ENCODE measurements at places on chromosomes 12 and 14. TPM values are rescaled to one million over a fixed set of nuclear protein-coding genes. Genes with fewer than 3 reads are reported as not detected.
A peak's percentile ranks its signal among the peaks of the same experiment; 100 is the strongest.

Gene MSI1
- 0.95 TPM for total RNA-seq

Gene FAR2
- 14.4 TPM for total RNA-seq

Gene OR6C2
- total RNA-seq = 0.14 TPM

Gene ARID2
- total RNA-seq = 79.2 TPM

Gene C12orf56
- total RNA-seq = 0.51 TPM

Gene BEST3
- 0.20 TPM for total RNA-seq

Gene GNB3
- 3.3 TPM for total RNA-seq

DNA sequence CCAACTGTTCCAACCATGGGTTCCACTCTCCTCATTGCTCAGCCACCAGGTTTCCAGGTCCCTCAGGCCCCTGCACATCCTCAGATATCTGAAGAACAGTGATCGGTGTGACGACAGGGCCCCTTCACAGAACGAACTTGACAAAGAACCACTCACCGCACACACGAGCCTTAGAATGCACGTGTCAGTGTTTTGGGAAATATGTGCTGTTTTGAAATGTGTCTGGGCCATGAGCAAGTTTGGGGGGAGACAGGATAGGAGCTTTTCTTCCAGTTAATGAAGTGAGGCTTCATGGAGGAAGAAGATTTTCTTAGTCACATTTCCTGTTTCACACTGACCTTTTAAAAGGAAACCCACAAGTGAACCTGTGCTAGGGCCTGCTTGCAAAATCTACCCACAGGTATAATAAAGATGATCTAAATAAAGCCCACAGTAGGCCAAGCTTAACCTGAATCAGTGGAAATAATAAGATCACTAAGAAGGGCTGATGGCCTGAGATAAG is 58.6 kb downstream of the ZFP36L1 start:
- H3K4me3 ChIP-seq = no peak overlapping the region
- no peaks in the 10 kb centered on the region for H3K27me3 ChIP-seq
- H3K36me3 ChIP-seq = no peaks in the 10 kb centered on the region

- H3K4me1 ChIP-seq = no peaks in the 10 kb centered on the region
- no peaks in the 10 kb centered on the region for H3K36me3 ChIP-seq
- H3K27ac ChIP-seq = no peak overlapping the region
- no peaks in the 10 kb centered on the region for H3K27me3 ChIP-seq
Observed at GRCh38 chr12:100799770-100800169, 5.2 kb downstream of the ANO4 start.

GRCh38 chr12:49776413-49776812 is 35.1 kb downstream of the TMBIM6 start:
- H3K4me3 ChIP-seq = no peak overlapping the region
- H3K4me1 ChIP-seq = no peaks in the 10 kb centered on the region
- DNase-seq = peak; percentile 79
- no peak overlapping the region for H3K27ac ChIP-seq
- H3K36me3 ChIP-seq = no peaks in the 10 kb centered on the region
- H3K27me3 ChIP-seq = peaks cover 3% of the 10 kb centered on the region

GRCh38 chr14:101187816-101188570 is 284.5 kb upstream of the RTL1 start:
- no peak overlapping the region for H3K27ac ChIP-seq
- peaks cover 5% of the 10 kb centered on the region for H3K4me1 ChIP-seq
- no peak overlapping the region for H3K4me3 ChIP-seq
- DNase-seq = no peak
- H3K27me3 ChIP-seq = no peaks in the 10 kb centered on the region

- no peak for DNase-seq
- H3K27me3 ChIP-seq = peaks cover 5% of the 10 kb centered on the region
- no peaks in the 10 kb centered on the region for H3K4me1 ChIP-seq
- no peak overlapping the region for H3K4me3 ChIP-seq
Observed at GRCh38 chr12:1877169-1877878, 41.1 kb downstream of the CACNA2D4 start.

DNA sequence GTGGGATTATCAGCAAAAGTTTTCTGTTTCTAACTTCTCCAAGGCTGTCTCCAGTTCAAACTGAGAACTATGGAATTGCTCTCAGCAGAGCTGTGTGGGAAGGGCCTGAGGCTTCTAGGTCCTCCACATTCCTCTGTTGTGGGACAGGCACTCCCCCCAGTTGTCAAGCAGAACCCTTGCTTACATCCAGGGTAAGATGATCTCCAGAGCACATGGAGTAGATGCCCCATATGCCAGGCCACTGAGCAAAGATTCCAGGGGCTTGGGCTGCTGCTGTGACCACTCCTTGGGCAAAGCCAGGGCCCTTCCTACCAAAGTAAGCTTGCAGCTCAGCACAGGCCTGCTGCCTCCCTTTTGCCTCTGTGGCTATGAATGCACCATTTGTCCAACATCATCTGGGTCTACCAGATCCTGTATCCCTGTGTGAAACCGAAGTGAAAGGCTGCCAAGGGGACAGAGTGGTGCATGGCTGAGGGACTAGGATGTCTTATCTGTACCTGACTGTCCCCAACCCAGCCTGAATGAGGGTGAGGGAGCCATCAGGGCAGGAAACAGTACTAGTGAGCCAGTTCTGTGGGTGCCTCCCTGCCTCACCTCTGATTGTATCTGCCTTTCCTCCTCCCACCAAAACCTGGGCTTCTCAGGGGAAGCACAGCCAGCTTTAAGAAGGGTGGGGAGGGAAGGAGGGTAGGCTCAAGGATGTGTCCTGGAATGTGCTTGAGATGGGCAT is 13.1 kb upstream of the ESPL1 start:
- no peaks in the 10 kb centered on the region for H3K27me3 ChIP-seq
- no peak overlapping the region for H3K4me3 ChIP-seq
- no peak for DNase-seq
- H3K4me1 ChIP-seq = peaks cover 9% of the 10 kb centered on the region

- H3K4me1 ChIP-seq = no peaks in the 10 kb centered on the region
- no peak overlapping the region for H3K27ac ChIP-seq
- no peaks in the 10 kb centered on the region for H3K36me3 ChIP-seq
- no peak for DNase-seq
Observed at GRCh38 chr12:47907851-47908454, 3.2 kb upstream of the VDR start.

DNA sequence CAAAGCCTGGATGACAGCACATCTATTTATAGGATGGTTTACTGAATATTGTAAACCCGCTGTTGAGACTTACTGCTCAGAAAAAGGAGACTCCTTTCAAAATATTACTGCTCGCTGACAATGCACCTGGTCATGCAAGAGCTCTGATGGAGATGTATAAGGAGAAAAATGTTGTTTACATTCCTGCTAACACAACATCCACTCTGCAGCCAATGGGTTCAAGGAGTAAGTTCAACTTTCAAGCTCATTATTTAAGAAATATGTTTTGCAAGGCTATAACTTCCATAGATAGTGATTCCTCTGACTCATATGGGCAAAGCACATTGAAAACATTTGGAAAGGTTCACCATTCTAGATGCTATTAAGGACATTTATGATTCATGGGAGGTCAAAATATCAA is 201.7 kb downstream of the SNAPC1 start:
- DNase-seq = no peak
- no peaks in the 10 kb centered on the region for H3K27me3 ChIP-seq
- H3K4me3 ChIP-seq = no peak overlapping the region
- no peaks in the 10 kb centered on the region for H3K4me1 ChIP-seq

DNA sequence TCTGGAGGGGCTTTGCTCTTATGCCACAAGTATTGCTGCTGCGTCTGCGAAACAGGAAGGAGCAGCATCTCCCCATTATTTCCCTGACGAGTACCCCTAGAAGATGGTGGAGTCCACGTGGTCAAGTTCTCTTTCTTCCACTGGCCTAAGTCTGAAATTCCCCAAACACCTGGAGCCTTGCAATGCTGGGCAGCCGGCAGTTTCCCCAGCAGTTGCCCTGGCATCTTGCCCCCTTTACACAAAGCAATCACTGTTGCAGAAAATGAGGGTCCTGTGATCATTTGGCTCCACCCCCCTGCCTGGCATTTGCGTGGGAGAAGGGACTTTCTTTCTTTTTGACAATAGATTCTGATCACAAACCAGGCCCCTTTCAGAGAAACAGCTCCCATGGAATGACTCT is 56.9 kb downstream of the FOS start:
- H3K36me3 ChIP-seq = no peaks in the 10 kb centered on the region
- no peak overlapping the region for H3K27ac ChIP-seq
- H3K27me3 ChIP-seq = no peaks in the 10 kb centered on the region
- no peaks in the 10 kb centered on the region for H3K4me1 ChIP-seq
- DNase-seq = no peak

GRCh38 chr14:102344485-102344884 is 18.2 kb downstream of the CINP start:
- H3K4me1 ChIP-seq = no peaks in the 10 kb centered on the region
- peaks cover 23% of the 10 kb centered on the region for H3K36me3 ChIP-seq
- DNase-seq = no peak
- no peaks in the 10 kb centered on the region for H3K27me3 ChIP-seq
- no peak overlapping the region for H3K4me3 ChIP-seq

DNA sequence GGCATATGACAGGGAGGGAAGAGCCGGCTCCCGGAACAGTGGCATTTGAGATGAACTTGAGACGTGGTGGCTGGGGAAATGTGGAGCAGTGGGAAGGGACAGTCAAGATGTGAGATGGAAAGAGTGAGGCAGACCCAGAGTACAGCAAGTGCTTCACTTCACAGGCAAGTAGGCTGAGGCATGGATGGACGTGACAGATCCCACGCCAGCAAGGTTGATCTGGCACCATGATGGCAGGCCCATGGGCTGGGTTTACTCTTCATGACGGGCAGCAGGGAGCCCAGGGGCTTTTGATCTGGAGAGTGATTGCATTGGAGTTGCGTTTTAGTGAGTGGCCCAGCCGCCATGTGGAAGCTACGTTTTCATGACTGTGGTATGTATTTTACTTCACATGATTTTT is 17.9 kb upstream of the EML1 start:
- H3K27me3 ChIP-seq = peaks cover 2% of the 10 kb centered on the region
- H3K4me1 ChIP-seq = no peaks in the 10 kb centered on the region
- no peak overlapping the region for H3K27ac ChIP-seq
- no peaks in the 10 kb centered on the region for H3K36me3 ChIP-seq
- H3K4me3 ChIP-seq = no peak overlapping the region

- no peak for DNase-seq
- H3K27me3 ChIP-seq = no peaks in the 10 kb centered on the region
- peaks cover 7% of the 10 kb centered on the region for H3K36me3 ChIP-seq
- H3K27ac ChIP-seq = no peak overlapping the region
- no peak overlapping the region for H3K4me3 ChIP-seq
Observed at GRCh38 chr12:76022506-76022905, 9.1 kb downstream of the PHLDA1 start.

DNA sequence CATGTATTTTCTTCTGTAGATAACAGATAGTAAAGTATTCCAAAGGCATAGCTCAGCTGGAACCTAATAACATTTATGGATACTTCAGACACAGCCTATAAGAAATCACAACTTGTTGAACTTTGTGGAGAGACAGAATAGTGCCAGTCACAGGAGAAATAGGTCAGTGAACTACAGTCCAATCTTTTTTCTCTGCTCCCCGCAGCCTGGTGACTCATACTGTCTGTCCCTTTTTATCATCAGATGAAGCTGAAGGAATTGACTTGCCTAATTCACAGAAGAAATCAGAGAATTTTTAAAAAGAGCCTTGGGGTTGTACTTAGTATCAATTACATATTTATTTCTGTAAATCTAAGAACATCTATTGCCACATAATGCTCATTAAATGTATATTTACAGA is 222.3 kb downstream of the ALG10 start:
- no peak for DNase-seq
- no peaks in the 10 kb centered on the region for H3K36me3 ChIP-seq
- no peaks in the 10 kb centered on the region for H3K27me3 ChIP-seq
- H3K4me3 ChIP-seq = no peak overlapping the region

DNA sequence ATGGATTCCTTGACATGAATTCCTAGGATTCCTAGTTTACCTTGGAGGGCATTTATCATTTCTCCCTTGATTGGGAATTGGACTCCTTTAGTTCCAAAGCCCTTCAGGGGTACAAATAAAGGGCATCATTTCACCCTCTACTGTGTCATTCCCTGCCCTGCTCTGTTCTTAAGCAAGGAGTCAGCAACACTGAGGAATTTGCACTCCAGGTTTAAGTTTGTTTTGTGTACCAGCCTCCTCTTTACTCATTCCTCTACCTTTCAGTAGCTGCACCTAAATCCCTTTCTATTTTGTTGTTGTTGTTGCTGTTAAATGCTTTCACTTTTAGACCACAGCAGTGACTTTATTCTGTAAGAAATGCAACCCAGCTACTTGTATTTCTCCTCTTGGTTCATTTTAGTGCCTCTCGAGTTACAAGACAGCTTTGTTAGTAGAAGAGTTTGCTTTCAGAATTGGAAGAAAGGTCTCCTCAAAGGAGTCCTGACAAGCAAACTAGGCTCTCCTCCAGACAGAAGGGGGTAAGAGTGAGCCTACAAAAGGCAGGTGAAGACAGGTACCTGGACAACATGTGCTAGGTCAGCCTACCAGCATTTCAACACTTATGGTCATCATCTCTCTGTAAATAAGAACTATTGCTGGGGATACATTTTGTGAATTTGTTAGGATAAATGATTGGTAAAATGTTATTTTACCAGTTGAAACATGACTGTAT is 90.0 kb downstream of the RMST start:
- no peaks in the 10 kb centered on the region for H3K27me3 ChIP-seq
- no peak for DNase-seq
- H3K36me3 ChIP-seq = no peaks in the 10 kb centered on the region
- H3K4me1 ChIP-seq = peaks cover 18% of the 10 kb centered on the region

GRCh38 chr14:87133073-87133801 is 859.7 kb downstream of the GALC start:
- H3K36me3 ChIP-seq = no peaks in the 10 kb centered on the region
- no peak for DNase-seq
- no peaks in the 10 kb centered on the region for H3K4me1 ChIP-seq
- no peak overlapping the region for H3K27ac ChIP-seq
- no peaks in the 10 kb centered on the region for H3K27me3 ChIP-seq
